ENCODE measurements at places on chromosomes 12 and 14. TPM values are rescaled to one million over a fixed set of nuclear protein-coding genes. Genes with fewer than 3 reads are reported as not detected.

IQSEC3 gene
- total RNA-seq, result not detected

MIP gene
- not detected for total RNA-seq

FOXJ2 gene
- total RNA-seq, result 3.6 TPM

KRT81 gene
- 2.2 TPM for total RNA-seq

SERPINA5 gene
- not detected for total RNA-seq

RNASE3 gene
- total RNA-seq, result not detected

GLRX5 gene
- 38.1 TPM for total RNA-seq

HHIPL1 gene
- total RNA-seq, result not detected

NOVA1 gene
- not detected for total RNA-seq

LRCOL1 gene
- total RNA-seq, result not detected

PTPRB gene
- 1.1 TPM for total RNA-seq

TSPAN8 gene
- not detected for total RNA-seq
